ENCODE measurements at places on chromosomes 2 and 18.

DNA sequence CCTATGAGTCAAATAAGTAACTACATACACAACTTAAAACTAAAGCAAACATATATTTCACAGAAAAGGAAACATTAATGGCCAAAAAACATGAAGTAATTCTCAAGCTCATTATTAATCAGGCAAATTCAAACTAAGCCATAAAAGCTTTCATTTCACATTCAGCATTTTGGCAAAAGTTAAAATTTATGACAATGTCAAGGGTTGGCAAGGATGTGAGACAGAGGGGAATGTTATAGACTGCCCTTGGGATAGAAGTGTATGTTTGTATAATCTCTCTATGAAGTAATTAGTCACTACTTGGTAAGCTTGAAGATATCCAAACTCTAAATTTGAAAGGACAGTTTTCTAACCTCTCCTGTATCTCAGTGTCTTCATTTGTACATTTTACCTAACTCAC, 539.4 kb downstream of the RIT2 start:
- DNase-seq, result no peak

DNA sequence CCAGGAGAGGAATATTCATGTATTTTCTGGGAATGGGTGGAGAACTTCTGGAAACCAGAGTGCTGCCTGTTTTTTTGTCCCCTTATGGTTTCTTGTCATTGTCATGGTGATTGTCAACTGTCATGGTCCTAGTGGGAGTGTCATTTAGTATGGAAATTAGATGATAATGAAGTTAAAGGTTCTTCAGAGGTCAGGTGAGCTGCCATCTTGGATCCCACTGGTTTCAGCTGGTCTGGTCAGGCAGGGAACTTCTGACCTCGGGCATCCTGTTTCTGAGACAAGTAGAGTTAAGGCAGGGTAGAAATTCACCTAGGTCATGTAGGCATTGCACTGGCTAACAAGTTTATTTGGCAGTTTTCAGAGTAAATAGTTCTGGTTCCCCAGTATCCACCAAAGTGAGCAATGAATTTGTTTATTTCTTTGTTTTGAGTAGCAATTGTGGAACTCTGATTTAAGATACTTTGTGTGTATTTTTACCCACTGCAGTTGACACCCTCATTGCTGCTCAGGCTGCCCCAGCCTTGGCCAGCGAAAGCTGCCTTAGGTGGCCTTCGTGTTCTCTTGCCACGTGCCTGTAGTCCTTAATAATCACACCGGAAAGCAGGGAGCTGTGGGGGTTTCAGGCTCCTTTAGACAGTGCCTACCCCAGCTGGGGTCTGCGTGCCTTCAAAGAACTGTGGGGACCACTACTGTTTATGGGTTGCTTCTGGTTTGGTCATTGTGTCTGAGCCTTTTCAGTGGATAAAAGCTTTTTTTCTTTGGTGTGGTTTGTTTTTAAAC, 48.7 kb downstream of the NCK2 start:
- no peak for DNase-seq

GRCh38 chr2:223000872-223001796, 50.9 kb upstream of the KCNE4 start:
- no peak for DNase-seq

DNA sequence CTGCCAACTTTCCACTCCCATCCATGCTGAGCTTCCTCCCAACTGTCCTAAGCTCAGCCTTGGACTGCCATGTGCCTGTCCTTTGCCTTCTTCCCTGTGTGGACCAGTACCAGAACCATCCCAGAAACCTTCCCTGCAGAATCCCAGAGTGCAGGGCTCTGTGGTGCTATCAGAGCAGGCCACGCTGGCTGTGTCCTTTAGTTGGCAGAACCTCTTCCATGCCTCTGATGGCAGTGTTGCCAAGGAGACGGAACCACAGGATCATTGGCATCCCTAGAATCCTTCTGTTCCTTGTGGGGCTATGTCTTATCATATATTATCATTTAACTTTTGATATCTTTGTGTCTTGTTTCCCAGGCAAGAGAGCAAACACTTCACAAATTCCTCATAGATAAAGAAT, 73.0 kb upstream of the NOSTRIN start:
- no peak for DNase-seq

DNA sequence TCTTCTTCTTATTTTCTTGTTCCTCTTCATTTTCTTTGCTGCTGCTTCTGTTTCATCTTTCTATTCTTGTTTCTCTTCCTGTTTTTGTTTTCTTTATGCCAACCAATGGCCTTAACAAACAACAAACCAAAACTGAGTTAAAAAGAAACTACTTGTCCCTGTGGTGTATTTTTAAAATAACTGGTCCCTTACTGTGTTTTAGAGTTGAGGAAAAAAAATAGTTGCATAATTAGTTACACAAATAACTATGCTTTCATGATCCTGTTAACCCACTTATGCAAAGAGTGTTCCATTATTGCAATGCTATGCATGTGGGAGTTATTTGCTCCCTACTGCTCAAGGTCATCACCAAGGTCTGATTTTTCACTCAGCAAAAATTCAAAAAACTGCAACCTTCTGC, 39.5 kb upstream of the IMP4 start:
- no peak for DNase-seq

DNA sequence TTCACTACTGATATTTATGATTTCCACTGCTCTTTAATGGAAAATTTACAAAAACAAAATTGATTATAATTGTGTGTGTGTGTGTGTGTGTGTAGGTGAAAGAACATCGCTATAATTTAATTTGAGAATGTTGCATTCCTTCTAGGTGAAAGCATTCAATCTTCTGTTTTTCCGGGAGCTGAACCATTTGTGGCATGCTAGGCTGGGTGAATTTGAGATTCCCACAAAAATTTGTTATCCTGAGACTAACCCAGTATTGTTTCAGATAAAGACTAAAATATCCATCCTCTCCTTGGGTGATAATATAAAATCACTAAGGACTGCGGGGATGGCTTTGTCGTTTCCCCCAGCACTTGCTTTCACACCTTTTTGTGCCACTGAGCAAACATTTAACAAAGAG, 911.2 kb upstream of the PIK3C3 start:
- DNase-seq, result no peak

DNA sequence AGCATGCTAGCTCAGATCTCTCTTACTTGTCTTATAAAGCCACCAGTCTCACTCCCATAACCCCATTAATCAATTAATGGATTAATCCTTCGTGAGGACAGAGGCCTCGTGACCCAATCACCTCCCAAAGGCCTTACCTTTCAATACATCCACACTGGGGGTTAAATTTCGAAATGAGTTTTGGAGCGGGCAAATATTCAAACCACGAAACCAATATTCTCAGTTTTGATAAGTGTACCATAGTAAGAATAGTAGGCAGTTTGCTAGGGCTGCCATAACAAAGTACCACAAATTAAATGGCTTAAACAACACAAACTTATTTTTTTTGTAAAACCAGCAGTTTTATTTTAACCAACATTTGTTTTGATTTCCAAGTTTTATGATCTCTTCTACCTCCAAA, 15.2 kb downstream of the HIBCH start:
- no peak for DNase-seq

GRCh38 chr2:119683713-119684443, 4.9 kb downstream of the TMEM177 start:
- DNase-seq, result no peak

DNA sequence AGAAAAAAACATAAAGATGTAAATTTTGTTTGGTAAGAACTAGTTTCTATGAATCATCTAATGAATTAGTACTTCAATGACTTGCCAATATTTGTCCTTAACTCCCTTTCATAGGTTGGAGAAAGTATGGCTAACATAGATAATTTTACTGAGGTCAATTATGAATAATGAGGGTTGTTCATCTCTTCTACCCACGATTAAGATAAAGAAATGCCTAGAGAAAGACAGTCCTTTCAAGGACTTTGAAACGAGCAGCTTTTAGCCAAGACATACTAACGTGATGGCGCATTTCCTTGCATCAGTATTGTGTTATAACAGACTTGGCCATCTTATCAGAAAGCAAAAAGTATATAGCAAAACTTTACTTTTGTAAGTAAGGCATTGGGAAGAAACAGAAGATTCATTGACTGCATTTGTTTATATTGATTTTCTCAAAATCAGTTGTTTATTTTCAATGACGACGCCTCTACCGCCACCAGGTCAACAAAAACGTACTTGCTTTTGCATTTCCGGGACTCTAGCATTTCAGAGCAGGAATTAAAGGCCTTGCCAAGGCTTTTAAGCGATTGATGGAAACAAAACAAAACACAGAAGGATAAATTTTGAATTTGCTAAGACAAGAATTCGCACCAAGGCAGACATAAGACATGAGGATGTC, 961 bp downstream of the RBM43 start:
- DNase-seq, result no peak

- DNase-seq, result peak; percentile 60
Observed at GRCh38 chr2:177334940-177335543, 57.5 kb upstream of the AGPS start.

- DNase-seq, result no peak
Observed at GRCh38 chr2:172047566-172048507, 37.5 kb upstream of the DLX1 start.

GRCh38 chr2:84077496-84077895, 381.6 kb downstream of the SUCLG1 start:
- no peak for DNase-seq

DNA sequence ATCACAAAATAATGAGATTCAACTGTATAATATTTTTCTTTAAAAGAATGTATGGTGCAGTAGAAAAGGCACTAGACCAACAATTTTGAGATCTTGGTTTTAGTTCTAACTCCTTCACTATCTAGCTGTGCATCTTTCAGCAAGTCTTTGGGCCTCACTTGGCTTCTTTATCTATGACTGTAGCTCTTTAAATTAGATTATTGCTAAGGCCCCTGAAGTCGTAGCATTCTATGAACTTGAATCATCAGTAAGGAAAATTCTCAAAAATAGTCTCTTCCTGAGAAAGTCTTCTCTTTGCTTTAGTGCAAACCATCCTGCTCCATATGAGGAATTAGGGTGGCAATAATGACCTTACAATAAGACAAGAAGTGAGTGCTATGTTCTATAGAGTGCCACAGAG, 140.4 kb downstream of the FTCDNL1 start:
- DNase-seq, result no peak

Data from NCI-H2107 (cell line).